Sigmoid colon (tissue), 7 donors: ENCODE measurements at places on chromosomes 3 and 15. TPM values are rescaled to one million over a fixed set of nuclear protein-coding genes. Genes with fewer than 3 reads are reported as not detected.

DNA sequence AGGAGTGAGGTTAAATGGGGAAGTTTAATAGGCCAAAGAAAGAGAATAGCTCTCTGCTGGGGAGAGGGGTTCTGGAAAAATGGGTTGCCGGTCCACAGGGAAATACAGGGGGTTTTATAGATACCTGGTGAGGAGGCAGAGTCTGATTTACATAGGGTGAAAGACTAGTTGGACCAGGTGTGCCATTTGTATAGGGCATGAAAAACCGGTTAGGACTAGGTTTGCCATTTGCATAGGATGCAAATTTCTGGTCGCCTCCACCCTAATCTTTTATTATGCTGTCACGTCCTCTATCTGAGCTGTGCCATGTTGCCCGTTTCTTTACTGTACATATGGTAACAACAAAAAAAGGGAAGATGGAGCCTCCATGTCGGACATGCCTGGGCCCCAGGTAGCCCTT, 960.1 kb downstream of the FHIT start:
- DNase-seq = no peak
- no peak overlapping the region for H3K27ac ChIP-seq
- H3K36me3 ChIP-seq = no peaks in the 10 kb centered on the region
- no peaks in the 10 kb centered on the region for H3K4me1 ChIP-seq
- H3K4me3 ChIP-seq = no peak overlapping the region

DNA sequence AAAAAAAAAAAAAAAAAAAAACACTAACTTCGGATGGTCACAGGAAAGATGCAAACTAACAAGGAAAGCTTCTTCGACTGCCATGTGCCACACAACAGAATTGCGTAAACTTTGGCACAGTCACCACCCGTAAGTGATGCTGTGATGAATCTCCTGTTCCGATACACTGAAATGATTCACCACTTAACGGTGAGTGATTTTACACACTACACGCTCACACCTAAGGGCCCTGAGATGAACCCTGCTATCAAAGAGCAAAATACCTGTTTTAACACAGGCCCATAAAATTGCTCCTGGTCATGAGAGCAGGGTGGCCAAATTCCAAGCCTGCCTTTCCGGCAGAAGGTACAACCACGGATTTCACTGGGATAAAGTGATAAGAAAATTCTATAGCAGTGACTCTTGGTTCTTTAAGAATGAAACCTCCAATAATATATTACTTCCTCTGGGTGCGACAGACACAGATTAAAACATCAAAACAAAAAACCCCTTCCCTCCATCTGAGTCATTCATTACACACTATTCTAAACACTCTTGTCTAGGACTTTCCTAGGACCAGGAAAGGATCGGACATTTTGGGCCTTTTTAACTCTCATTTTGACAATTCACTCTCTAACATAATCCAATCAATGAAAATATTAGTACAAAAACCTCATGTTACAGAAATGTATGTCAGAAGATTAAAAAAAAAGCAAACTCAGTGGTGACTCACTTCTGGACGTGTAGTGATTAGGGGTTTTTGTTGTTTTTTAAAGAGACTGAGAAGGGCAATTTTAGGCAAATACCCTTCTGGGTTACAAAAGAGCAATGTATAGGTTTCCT, 28.3 kb downstream of the LRIG1 start:
- peak overlapping the region; percentile 90 for H3K27ac ChIP-seq
- H3K4me1 ChIP-seq = no peaks in the 10 kb centered on the region
- no peaks in the 10 kb centered on the region for H3K27me3 ChIP-seq

GRCh38 chr3:172678068-172678467, 32.8 kb downstream of the NCEH1 start:
- no peak overlapping the region for H3K4me3 ChIP-seq
- no peaks in the 10 kb centered on the region for H3K36me3 ChIP-seq
- H3K27ac ChIP-seq = peak overlapping the region; percentile 68
- peaks cover 29% of the 10 kb centered on the region for H3K4me1 ChIP-seq
- no peak for DNase-seq

- H3K4me1 ChIP-seq = no peaks in the 10 kb centered on the region
- no peak overlapping the region for H3K27ac ChIP-seq
- no peaks in the 10 kb centered on the region for H3K36me3 ChIP-seq
- no peaks in the 10 kb centered on the region for H3K27me3 ChIP-seq
- DNase-seq = no peak
Observed at GRCh38 chr15:27681038-27681437, 418.1 kb downstream of the OCA2 start.

- H3K27ac ChIP-seq = no peak overlapping the region
- no peaks in the 10 kb centered on the region for H3K4me1 ChIP-seq
- H3K4me3 ChIP-seq = no peak overlapping the region
- H3K36me3 ChIP-seq = no peaks in the 10 kb centered on the region
- DNase-seq = no peak
Observed at GRCh38 chr15:61831505-61831921, 228.7 kb downstream of the VPS13C start.

DNA sequence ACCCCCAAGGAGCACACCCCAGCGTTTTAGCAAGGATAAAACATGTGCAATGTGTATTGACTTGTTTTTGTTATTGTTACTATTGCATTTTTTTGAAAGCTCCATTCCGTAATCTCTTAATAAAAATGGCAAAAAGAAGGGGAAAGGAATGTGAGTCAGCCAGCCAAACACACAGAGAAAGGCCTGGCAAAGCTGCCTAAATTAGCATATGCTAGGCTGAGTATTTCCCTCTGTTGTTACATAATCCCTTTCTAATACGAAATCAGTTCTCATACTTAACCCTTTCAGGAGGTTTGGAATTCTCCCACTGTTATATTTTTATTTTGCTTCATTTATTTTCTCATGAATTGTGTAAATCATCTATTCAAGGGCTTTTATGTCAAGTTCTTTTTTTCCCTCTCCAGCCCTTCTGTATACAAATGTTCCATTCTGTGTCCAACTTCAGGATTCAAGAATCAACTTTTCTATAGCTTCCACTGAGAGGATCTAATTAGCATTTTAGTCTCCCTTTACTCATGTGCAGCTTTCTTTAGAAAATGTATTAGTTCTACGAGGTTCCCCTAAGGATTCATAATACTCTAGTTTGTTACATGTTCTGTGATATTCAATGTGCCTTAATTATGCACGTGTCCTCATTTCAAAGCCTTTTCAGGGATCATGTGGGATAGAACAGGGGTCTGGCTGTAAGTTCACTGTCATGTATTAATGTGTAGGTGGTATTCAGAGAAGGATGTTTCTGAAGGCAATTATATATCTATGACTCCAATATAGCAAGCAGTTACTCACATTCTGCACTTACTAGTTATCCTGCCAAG, 9.2 kb downstream of the CADM2 start:
- no peak overlapping the region for H3K27ac ChIP-seq
- no peak overlapping the region for H3K4me3 ChIP-seq
- H3K4me1 ChIP-seq = no peaks in the 10 kb centered on the region
- H3K36me3 ChIP-seq = no peaks in the 10 kb centered on the region
- DNase-seq = no peak

- DNase-seq = no peak
- H3K4me3 ChIP-seq = no peak overlapping the region
- H3K27ac ChIP-seq = no peak overlapping the region
Observed at GRCh38 chr15:68743256-68743655, 77.4 kb downstream of the ANP32A start.

DNA sequence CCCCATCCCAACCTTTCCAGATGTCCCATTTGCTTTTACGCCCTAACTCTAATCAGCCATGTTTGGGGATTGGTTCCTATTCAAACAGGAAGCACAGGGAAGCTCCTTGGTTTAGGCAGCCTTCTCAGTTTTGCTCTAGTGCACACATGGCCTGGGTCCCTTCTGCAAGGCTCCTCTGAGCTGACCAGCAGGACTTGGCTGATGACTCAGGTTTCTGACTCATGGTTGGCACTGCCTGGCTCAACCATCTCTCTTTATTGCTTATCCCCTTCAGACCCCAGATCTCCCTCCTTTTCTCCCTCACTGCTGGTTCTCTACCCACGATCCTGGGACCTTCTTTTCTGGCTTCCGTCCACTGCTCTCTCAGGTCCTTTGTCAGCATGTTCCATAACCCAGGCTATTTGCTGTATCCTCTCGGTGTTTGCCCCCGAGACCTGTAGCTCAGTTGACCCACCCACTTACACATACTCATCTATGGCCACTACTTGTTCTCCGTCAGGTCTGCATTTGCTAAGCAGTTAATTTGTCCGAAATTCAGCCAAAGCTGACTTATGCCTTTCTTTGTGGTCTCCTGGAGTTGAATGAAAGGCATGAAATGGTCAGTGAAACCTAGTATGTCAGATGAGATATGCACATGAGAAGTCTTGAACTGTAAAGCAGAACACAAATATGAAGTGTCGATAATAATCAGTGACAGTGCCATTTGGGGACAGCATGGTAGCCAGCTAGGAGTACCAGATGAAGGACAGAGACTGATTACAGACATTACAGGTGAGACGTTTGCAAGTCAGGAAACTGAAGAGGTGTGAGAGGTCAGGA, 323.5 kb upstream of the ROPN1 start:
- DNase-seq = no peak
- no peaks in the 10 kb centered on the region for H3K4me1 ChIP-seq
- H3K36me3 ChIP-seq = no peaks in the 10 kb centered on the region
- no peaks in the 10 kb centered on the region for H3K27me3 ChIP-seq

DNA sequence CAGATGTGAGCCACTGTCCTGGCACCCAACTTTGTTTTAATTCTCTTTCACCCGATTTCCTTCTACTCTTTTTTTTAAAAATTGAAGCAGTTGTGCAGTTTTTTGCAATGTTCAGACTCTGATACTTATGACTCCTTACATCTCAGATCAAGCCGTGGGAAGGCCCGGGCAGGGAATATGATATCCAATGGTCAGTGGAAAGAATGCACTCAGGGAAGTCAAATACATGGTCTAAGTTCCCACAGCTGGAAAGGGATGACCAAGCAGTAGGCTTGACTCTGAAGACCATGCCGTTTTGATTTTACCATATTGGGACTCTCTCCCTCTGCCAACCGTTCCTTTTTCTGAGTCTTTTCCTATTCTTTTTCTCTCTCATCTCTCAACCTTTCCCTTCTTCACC, 157.2 kb downstream of the RPLP1 start:
- no peak overlapping the region for H3K27ac ChIP-seq
- DNase-seq = no peak
- H3K4me1 ChIP-seq = no peaks in the 10 kb centered on the region
- H3K4me3 ChIP-seq = no peak overlapping the region
- H3K36me3 ChIP-seq = no peaks in the 10 kb centered on the region
- H3K27me3 ChIP-seq = no peaks in the 10 kb centered on the region

DNA sequence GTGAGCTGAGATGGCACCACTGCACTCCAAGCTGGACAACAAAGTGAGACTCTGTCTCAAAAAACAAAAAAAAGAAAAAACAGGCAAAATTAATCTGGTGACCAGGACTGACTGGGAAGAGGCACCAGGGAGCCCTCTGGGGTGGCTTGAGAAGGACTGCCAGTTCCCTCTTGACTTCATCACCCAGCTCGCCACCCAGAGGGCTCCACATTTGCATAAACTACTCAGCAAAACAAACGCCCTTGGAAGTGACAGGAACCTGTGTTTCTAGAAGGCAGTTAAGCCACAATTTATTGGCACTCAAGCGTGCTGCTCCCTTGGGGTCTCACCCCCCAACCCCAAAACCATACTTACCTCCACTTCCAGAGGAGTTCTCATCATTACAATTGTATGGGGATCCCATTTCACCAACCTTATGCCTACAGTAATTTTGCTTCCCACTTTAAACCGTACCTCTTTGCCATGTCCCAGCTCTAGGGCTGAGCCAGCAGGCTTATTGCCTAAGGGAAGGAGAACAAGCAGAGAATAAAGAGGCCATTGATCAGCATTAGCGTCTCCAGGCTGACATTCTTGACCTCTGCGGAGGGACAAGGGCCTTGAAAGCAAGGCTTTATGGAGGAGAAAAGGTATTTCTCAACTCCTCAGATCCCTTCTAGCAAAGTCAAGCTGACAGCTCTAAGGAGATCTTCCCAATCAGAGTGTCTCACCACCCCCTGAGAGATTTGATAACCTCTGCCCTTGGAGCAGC, 357.4 kb downstream of the SHQ1 start:
- no peak overlapping the region for H3K27ac ChIP-seq
- no peaks in the 10 kb centered on the region for H3K4me1 ChIP-seq
- H3K4me3 ChIP-seq = no peak overlapping the region
- DNase-seq = no peak
- no peaks in the 10 kb centered on the region for H3K36me3 ChIP-seq
- no peaks in the 10 kb centered on the region for H3K27me3 ChIP-seq

GRCh38 chr3:13487403-13487802, 7.3 kb downstream of the HDAC11 start:
- H3K36me3 ChIP-seq = no peaks in the 10 kb centered on the region
- H3K27ac ChIP-seq = no peak overlapping the region
- no peak for DNase-seq
- no peak overlapping the region for H3K4me3 ChIP-seq

DNA sequence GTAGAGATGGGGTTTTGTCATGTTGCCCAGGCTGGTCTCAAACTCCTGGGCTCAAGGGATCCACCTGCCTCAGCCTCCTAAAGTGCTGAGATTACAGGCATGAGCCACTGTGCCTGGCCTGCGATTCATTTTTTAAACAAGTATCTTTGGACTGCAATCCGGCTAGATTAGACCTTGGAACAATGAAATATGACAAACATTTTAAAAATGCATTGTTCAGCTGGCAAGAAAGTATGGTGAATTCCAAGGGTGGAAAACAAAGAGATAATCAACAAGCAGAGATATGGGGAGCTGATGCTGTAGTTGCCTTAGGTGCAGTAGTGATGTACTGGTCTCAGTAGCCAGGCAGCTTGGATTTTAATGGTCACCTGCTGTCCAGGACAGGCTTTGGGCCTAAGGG, 95.8 kb upstream of the GOLGA8J start:
- DNase-seq = no peak
- H3K27ac ChIP-seq = no peak overlapping the region
- peaks cover 10% of the 10 kb centered on the region for H3K4me1 ChIP-seq

DNA sequence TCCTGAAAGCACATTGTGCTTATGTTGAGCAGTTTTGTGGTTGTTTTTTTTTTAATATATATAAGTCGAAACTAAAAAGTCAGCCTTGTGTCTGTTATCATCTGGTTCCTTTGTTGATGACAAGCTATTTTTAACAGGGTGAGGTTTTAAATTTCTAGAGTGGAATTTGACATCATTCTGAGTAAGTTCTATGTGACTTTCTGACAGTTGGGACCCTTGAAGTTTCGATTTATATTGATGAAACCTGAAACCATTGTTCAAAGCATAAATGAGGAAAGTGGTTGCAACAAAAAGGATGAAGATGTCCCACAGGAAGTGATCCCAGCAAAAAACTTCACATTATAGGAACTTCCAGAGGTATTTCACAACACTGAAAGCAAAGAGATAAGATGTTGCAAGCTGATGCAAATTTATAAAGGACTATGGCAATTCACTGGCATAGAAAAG, 94.0 kb downstream of the CYP19A1 start:
- H3K4me1 ChIP-seq = no peaks in the 10 kb centered on the region
- H3K36me3 ChIP-seq = no peaks in the 10 kb centered on the region
- H3K4me3 ChIP-seq = no peak overlapping the region

GRCh38 chr3:116198087-116198486, 247.2 kb downstream of the LSAMP start:
- H3K4me3 ChIP-seq = no peak overlapping the region
- no peaks in the 10 kb centered on the region for H3K4me1 ChIP-seq
- no peak overlapping the region for H3K27ac ChIP-seq

Gene EXD1
- total RNA-seq = not detected

Gene MYZAP
- total RNA-seq = 55.1 TPM

Gene RETNLB
- total RNA-seq = not detected

Gene LDHAL6B
- total RNA-seq = not detected
